ENCODE measurements at places on chromosomes 1 and 21.

DNA sequence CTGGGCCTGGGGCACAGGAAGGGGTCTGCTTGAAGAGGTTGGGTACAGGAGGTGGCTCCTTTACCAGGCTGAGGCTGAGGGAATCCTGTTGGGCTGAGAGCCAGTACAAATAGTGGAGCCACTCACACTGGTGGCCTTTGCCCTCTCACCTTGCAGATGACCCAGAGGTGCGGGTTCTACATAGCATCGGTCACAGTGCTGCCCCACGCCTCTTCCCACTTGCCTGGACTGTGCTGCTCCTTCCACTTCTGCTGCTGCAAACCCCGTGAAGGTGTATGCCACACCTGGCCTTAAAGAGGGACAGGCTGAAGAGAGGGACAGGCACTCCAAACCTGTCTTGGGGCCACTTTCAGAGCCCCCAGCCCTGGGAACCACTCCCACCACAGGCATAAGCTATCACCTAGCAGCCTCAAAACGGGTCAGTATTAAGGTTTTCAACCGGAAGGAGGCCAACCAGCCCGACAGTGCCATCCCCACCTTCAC lies 1.8 kb upstream of the SLC50A1 start:
- DNase-seq: no peak

GRCh38 chr21:27614231-27614630 lies 647.3 kb upstream of the ADAMTS5 start:
- DNase-seq: no peak

DNA sequence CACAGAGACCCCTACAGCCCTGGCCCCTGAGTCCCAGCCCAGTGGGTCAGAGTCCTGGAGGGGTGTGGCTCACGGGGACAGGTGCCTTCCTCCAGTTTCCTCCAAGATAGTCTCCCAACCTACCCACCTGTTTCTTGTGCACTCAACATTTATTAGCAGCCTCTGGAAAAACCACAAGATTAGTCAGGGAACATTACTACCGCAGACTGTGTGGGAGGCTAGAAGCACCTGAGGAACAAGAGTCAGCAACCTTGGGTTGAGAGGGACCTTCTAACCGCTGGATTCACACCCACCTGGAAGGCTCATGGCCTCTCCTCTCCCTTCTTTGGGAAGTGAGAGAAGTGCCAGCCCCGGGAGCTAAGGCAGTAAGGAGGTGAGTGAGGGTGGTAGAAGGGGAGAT lies 22.5 kb upstream of the IKBKE start:
- no peak for DNase-seq

DNA sequence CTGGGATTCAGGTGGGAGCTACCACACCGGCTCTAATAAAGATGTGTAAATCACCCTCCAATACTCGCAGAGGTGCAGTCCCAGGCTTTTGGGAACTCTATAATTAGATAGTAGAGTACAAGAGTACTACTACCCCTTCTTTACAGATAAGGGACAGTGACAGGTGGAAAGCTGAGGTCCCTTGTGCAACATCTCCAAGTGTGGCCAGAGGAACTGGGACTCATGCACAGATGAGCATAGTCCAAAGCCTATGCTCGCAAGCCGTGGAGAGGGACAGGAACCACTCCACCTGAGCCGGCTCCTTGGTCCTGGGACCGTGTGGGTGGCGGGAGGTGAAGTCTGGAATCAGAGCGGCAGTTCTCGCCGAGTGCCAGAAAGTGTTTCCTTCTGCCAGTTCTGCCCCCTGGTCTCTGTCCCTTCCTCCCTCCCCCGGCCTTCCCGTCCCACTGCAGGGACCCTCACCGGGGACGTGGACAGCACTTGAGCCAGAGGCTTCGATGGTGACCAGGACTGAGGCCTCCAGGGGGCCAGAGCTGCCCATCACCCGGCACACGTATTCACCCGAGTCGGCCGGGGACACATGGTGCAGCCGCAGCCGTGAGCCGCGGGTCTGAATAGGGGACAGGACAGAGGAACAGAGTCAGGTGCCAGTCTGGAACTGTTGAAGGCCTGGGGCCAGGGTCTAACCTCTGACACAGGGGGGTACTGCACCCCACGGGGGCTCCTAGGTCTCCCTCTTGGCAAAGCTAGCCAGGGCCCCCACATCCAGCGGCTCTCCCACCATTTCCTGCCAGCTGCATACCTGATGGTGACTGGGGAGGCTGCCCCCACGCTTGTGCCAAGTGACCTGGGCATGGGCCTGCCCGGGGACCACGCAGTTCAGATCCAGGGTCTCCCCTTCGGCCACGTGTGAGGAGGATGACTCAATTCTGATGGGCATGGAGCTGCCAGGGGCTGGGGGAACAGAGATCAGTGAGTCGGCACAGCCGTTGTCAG lies 33.9 kb downstream of the LDLRAD2 start:
- no peak for DNase-seq

GRCh38 chr1:23872421-23872820 lies 4.3 kb upstream of the FUCA1 start:
- DNase-seq: no peak

DNA sequence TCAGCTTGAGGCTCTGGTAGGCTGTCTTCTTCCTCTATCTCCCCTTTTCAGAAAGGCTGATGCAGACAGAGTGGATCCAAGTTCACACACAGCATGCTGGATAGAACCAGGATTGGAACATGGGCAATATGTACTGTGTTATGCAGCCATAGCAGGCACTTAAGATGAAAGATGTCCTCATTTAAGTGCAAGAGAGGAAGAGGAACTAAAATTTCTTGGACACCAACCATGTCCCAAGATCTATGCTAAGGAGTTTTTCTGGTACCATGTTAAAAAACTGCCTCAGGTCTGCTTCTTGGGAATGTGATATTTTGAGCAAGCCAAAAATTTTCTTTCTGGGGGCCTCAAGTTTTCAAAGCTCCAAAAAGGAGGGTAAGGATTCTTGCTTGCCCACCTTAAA lies 1.2 kb downstream of the SDHB start:
- DNase-seq: no peak

DNA sequence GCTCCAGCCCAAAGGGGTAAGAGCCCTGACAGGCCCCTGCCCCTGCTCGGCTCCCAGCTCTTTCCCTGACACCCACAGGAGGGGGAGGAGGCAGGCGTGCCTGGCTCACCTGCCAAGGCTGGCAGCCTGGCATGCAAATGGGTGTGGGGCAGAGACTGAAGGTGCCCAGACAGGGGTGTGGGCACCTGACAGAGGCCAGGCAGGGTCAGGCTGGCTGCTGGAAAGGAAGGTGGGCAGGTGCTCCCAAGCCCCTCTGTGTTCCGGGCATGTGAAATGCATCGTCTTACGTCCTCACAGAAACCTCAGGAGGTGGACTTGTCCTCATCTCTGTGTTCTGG lies 19.4 kb upstream of the CASZ1 start:
- no peak for DNase-seq

GRCh38 chr1:228154021-228154669 lies 4.4 kb downstream of the GJC2 start:
- DNase-seq: no peak

DNA sequence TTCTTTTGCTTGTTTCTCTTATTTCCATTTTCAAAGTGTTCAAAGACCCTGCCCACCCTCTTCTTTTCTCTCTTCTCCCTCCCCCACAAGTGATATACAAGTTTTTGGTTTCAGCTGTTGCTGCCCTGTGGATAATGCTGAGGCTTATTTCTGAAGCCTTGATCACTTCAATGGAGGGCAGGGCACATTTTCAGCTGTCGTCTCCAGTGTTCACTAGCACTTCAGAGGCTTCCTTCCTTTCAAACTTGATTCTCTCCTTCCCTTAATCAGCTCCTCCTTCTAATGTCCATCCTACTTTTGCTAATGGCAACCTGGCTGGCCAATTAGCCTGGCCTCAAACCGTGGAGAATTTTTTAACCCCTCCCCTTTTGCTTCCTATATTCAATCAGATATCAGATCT lies 435.7 kb upstream of the RUNX1 start:
- DNase-seq: no peak

DNA sequence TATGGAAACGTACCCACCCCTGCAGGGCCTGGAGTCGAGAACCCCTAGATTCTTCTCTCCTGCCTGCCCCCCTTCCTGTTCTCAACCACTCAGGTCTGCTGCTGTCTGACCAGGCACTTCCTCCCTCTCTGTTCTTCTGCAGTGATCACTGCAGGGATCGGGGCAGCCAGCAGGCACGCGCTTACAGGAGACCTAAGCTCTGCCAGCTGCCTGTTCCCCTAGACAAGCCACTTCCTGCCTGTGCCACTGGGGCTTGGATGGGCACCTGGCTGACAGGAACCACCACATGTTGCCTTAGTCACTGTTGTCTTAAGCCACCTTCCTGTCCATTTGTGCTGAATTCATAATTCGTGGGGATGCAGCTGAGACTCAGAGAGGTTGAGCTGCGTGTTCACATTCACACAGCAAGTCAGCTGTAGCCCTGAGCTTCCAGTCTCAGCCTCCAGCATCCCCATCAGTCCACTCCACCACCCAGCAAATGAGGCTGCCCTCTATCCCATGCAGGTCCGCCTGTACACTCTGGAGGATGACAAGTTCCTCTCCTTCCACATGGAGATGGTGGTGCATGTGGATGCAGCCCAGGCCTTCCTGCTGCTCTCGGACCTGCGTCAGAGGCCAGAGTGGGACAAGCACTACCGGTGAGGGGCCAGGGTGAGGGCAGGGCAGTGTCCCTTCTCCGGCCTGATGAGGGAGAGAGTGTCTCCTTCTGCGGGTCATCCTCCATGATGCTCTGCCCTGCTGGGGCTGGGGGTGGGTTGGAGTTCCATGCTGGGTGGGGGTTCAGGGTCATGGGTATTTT lies 18.6 kb downstream of the FAM151A start:
- no peak for DNase-seq

DNA sequence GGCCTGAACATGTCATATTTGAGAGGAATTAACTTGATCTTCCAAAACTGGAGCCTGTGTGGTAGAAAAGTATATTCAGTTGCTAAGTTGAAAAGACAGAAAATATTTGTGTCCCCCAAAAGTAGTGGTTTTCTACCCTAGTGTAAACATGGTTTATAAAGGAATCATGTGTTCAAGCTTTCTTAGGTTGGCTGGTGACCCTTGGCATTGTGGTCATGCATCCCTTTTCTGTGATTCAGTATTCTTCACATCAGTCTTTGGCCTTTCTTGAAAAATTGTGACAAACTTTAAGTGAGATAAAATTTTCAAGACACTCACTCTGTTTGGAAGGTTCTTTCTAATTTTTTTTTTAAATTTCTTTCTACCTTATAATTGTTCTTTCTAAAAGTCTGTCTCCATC lies 193.2 kb downstream of the DHRS3 start:
- no peak for DNase-seq

DNA sequence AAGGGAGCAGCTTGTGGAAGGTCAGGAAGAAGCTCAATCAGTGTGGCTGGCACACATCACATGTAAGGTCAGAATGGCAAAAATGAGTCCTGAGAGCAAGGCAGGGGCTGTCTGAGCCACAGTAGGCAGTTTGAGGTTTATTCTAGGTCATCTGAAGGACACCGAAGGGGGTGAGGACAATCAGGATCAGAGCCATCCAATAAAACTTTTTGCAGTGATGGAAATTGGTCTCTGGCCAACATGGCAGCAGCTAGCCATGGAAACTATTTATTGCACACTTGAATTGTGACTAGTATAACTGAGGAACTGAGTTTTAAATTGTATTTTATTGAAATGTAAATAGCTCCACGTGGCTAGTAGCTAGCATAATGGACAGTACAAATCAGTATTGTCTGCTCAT lies 97.0 kb upstream of the CACNA1E start:
- no peak for DNase-seq

- DNase-seq: no peak
Observed at GRCh38 chr21:43332861-43333297, 94.1 kb downstream of the SIK1 start.

DNA sequence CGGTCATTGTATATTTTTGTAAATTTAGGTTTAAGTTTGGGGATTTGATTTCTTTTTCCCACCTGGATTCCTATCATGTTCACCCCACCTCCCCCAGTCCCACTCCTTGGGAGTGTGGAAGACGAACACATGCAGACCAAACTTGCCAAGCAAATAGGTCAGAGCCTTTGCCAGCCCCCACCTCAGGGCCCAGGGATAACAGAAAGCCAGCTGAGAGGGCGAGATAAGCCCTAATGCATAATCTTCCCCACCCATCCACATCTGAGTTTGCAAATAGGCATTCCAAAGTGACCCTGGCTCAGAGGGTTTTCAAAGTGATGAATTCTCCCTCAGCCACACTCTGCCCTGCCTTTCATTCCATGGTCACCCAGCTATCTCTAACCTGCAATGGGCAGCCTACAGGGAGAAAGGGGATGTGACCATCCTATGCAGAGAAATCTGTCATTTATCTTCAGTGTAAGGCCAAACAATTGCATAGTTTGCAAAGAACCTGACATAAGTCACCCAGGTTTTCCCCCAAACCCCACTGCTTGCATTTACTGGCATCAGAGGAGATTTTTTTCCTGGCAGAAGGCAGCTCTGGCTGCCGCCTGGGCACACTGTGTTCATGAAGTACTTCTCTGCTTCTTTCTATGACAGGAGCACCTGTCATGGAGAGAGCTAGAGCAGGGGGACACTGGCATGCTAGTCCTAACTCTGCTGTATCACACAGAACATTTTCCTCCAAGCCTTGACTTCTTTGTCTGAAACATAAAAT lies 69.0 kb upstream of the NFIA start:
- DNase-seq: no peak

- no peak for DNase-seq
Observed at GRCh38 chr1:193262661-193263060, 76.2 kb upstream of the B3GALT2 start.

- DNase-seq: no peak
Observed at GRCh38 chr1:108685529-108685928, 6.6 kb upstream of the PRPF38B start.

DNA sequence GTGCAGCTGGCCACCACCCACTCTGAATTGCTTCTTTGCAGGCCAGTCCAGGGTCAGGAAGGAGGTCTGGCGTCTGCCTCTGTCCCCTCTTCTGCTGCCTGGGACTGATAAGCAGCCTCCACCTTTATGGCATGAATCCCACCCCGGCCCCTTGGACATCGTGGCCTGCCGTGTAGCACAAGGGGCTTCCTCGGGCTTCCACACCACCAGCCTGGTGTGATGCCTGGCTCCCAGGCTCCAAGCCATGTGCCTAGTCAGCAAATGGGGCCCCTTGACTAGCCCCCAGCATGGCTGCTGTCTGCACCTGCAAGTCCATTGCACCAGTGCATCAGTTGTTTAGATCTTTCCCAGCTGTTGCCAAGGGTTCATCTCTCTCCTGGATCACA lies 9.9 kb upstream of the ARF1 start:
- DNase-seq: no peak

- DNase-seq: no peak
Observed at GRCh38 chr1:224828691-224829090, 100.8 kb upstream of the DNAH14 start.

- no peak for DNase-seq
Observed at GRCh38 chr1:147807405-147807804, 47.0 kb upstream of the GJA5 start.

DNA sequence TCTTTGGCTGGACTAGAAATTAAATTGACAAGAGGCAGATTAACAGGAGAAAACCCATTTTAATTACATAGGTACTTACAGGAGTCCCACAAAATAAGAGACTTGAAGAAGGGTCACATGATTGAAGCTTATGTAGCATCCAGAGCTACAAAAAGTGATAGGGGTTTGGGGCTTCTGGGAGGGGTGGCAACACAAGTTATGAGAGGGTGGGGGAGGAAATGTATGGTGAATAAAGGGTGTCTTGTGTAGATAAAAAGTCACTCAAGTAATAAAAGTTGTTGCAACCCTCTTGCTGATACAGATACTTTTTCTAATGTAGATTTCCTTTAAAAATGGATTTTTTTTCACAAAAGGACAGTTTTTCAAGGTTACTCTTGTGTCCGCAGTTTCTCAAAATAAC lies 24.0 kb downstream of the USP25 start:
- DNase-seq: no peak

All from GM12864 (cell line).